Body of pancreas (tissue), 4 donors: ENCODE measurements at places on chromosomes 7 and 10. TPM values are rescaled to one million over a fixed set of nuclear protein-coding genes. Genes with fewer than 3 reads are reported as not detected.

Gene AKR1D1
- total RNA-seq = not detected

Gene GOLGA7B
- total RNA-seq = 12.5 TPM

Gene ZFAND2A
- total RNA-seq = 15.6 TPM

Gene COBL
- 22.3 TPM for total RNA-seq

Gene AMPH
- total RNA-seq = 14.2 TPM

Gene HOXA9
- not detected for total RNA-seq

Gene CPXM2
- total RNA-seq = 8.2 TPM

Gene GPR26
- total RNA-seq = not detected

Gene CLRN3
- total RNA-seq = 0.26 TPM

Gene GOT1
- 7.3 TPM for total RNA-seq

Gene MYO1G
- 2.3 TPM for total RNA-seq

DNA sequence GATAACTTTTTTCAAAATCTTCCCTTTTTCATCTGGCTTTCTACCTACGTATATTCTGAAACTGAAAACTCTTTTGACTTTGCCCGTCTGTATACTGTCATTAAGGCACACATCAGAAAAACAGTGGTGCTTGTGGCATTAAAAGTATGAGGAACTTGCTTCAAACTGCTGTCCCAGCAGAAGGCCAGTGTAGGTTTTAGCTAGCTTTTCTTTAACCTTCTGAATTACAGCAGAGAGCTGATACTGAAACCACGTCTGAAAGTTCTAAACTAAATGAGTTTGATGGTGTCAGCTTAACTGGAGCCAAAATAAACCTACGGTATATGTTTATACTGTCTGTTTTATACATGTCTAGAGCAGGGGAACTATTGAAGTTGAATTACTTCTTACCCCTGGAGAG is 283.4 kb downstream of the TFEC start:
- DNase-seq = no peak

GRCh38 chr10:131859341-131860020 is 41.3 kb upstream of the PPP2R2D start:
- no peak for DNase-seq

DNA sequence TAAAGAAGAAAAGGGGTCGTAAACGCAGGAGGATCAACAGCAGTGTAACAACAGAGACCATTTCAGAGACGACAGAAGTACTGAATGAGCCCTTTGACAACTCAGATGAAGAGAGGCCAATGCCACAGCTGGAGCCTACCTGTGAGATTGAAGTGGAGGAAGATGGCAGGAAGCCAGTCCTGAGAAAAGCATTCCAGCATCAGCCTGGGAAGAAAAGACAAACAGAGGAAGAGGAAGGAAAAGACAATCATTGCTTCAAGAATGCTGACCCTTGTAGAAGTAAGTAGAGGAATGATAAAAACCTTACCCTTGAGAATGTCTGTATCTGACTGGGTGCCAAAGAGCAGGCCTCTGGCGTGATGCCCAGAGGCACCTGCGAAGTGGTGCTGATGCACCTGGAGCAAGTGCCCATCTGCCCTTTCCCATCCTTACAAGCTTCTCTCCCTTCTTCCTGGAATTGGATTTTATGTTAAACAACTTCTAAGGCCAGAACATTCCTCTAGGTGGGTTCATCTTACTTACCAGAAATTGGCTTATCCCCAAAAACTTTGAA is 86.4 kb upstream of the SAMD8 start:
- DNase-seq = peak; percentile 44

GRCh38 chr7:40918701-40919271 is 784.0 kb downstream of the SUGCT start:
- no peak for DNase-seq

DNA sequence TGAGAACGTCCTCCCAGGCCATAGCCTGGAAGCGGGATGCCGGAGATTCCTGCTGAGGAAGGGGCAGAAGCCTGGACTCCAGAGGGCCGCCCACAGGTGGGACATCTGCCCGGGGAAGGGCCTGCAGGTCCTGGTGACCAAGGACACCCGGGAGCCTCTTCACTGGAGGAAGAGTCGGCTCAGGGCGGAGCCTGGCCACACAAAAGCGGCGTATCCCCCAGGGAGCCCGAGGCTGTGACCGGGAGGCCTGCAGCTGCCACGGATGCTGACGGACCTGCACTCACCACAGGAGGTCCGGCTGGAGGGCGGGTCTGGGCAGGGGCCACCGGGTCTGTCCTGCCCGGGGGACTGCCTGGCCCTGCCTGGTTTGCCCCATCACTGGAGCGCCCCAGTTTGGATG is 15.5 kb upstream of the ADGRA1 start:
- DNase-seq = no peak

DNA sequence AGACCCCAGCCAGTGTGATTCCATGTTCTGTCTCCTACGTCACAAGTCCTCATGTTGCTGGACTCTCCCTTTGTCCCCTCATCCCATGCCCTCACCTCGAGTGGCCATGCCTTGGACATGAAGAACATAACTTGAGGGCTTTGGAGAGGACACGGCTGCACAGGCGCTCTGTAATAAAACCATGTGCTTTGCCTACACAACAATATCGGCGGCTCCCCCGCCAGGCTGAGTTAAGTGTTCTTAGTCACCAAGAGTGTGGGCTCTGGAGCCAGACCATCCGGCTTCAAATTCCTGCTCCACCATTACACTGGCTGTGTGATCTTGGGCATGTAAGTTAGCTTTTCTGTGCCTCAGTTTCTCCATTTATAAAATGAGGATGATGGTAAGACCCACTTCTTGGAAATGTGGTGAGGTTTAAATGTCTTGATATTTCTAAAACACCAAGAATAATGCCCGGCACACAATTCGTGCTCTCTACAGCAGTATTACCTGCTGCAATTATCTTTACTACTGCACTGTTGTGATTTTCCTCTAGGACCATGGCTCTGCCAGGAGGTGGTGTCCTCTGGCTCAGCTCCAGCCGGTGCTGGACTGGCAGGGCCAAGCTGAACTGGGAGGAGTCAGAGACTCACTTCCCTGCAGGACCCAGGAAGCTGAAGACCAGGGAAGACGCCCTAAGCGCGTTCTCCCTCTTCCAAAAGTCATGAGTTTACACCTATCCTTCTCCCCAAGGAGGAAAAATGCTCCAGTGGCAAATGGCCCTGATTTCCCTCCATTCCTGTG is 15.7 kb downstream of the SLIT1 start:
- DNase-seq = peak; percentile 83

GRCh38 chr7:79268730-79269129 is 184.7 kb downstream of the MAGI2 start:
- DNase-seq = no peak

- peak; percentile 44 for DNase-seq
Measured at GRCh38 chr7:27173511-27173955, 587 bp downstream of the HOXA10 start.

- no peak for DNase-seq
Measured at GRCh38 chr10:43596546-43596945, 9.7 kb upstream of the ZNF485 start.

- DNase-seq = peak; percentile 20
Measured at GRCh38 chr10:17113889-17114540, 15.6 kb downstream of the CUBN start.

DNA sequence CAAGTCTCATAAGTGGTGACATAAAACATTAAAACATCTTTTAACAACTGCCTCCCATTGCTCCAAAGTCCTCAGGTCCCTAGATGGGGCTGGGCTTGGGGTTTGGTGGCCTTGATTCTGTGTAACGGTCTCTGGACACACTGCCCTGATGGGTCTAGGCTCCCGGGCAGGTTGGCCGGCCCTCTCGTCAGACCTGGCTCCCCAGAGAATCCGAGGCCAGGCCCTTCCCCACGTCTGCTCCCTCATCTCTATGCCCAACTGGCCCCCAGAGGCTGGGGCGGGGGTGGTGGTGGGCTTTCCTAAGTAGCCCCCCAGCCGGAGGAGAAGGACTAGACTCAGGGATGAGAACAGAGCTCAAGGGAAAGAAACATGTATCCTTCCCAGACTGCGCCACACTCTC is 31.5 kb upstream of the EFCAB10 start:
- DNase-seq = no peak

DNA sequence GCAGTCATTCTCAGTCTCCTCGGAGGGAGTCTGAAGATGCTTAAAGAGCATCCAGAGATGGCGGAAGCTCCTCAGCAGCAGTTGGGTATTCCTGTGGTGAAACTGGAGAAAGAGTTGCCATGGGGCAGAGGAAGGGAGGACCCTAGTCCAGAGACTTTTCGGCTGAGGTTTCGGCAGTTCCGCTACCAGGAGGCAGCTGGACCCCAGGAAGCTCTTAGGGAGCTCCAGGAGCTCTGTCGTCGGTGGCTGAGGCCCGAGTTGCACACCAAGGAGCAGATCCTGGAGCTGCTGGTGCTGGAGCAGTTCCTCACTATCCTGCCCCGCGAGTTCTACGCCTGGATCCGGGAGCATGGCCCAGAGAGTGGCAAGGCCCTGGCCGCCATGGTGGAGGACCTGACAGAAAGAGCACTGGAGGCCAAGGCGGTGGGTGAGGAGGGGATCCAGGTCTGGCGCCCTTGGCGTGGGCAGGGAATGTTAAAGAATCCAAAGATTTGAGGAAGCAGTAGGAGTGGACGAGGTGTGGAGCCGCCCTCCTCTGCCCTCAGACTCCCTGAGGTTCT is 2.9 kb downstream of the ZSCAN25 start:
- DNase-seq = no peak

DNA sequence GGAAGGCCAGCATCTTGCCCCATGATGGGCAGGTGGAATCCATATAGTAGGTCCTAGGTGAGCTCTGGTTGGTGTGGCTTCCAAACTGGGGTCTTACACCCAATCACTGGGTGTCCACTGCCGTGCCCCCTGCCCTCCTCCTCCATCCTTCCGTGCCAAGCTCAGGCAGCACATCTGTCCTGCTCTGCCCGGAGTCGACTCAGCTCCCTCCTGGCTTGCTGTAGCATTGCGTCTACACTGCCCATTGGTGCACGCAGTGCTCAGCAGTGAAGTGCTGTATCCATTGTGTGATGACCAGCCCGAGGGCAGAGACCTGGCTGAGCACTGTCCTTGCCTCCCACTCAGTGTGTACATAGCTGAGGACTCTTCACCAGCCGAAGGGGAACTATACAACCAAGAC is 148.4 kb downstream of the ADAM12 start:
- no peak for DNase-seq

DNA sequence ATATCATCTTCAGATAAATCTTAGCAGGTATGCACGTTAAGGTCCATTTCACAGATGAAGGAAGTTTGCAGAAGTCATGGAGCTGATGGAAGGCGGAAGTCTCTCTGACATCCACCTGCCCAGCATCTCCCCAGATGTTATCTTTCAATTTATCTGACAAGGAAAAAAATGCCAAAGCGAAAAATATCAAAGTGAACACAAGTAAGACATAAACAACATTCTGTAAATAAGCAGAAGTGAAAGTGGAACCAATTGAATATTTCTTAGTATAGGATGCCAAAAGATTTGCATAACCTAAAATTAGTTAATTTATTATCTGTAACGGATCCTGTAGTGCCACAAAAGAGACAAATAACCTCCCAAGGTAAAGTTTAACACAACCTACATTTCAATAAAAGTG is 73.6 kb upstream of the NEBL start:
- no peak for DNase-seq

DNA sequence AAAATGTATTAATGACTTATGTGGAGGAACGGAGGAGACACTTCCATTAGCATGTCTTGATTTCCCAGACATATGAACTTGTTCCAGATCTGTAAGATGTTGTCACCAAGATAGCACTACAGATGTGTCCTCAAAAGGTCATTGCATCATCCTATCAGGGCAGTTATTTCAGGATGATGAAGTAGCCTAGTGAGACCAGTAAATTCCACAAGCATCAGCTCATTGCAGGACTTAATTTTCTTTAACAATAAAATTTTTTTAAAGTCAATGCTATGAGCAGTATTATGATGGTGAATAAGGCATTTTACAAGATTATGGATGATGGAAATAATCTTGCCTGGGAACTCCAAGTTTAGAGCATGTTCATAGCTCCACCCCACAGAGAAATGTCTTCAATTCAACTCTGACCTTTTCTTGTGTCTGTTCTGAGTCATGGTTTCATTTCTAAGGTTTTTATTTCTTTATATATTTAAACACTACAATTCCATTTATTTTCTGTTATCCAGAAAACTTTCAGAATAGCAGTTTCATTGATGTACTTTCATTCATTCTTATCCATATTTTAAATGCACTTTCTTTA is 1203.3 kb upstream of the CELF2 start:
- DNase-seq = no peak

- DNase-seq = peak; percentile 32
Measured at GRCh38 chr10:28215930-28216329, 86.9 kb downstream of the MPP7 start.

DNA sequence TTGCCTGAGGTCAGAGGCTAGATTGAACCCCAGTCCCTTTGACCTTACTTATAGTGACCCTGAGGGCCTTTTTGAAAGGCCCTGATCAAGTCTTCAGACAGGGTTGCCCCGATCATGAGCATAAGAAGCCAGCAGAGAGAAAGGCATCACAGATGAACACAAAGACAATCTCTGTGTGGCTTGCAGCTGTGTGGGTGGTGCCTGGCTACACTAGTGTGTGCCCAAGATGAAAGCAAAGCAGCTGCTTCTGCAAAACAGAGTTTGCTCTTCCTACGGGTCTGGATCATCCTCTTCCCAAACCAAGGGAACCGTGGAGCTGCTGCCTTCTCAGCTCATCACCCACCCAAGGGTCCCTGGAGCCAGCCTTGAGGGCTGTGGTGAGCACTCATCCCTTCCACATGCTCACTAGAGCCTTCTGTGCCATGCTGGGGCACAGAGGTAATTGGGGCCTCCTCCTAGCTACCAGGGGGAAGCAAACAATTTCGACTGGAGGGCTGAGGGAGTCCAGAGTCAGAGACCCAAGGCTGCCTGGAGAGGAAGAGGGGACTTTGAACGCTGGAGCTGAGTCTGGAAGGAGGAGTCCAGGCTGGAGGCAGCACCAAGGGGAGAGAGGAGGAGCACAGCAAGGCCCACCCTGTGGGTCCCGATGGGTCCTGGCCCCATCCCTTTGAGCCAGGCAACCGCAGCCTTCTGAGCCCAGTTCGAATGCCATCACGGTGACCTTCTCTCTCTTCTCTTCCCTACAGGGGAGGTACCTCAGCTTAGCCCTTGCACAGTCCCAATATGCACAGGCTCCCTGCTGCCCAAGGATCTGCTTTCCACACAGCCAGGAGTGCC is 42.3 kb downstream of the ANTXRL start:
- DNase-seq = no peak
